ENCODE measurements at places on chromosomes 1 and 21.

DNA sequence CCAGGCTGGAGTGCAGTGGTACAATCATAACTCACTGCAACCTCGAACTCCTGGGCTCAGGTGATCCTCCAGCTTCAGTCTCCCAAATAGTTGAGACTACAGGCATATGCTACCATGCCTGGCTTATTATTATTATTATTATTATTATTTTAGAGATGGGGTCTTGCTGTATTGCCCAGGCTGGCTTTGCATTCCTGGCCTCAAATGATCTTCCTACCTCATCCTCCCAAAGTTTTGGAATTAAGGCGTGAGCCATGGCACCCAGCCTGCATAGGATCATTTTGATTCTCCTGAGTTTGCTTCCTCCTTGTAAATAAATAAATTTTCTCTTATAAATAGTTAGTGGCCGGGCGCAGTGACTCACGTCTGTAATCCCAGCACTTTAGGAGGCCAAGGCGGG lies 6.2 kb downstream of the DDI2 start:
- no peak for DNase-seq

DNA sequence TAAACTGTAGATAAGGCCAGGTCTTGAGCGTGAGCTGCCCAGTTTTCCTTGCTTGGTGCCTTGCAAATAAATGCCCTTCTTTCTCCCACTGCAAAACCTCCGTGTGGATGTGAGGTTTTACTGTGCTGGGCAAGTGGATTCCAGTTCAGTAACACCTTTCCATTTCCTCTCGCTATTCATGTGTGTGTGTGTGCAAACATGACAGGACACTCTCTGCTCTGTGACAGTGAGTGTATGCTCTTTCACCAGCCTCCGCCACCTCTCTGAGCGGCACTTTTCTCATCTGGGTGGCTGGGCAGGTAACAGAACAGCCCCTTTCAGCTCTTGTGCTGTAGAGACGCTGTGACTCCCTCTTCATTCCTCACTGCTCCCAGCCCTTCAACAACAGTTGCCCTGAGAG lies 23.9 kb downstream of the CNIH3 start:
- DNase-seq: no peak

DNA sequence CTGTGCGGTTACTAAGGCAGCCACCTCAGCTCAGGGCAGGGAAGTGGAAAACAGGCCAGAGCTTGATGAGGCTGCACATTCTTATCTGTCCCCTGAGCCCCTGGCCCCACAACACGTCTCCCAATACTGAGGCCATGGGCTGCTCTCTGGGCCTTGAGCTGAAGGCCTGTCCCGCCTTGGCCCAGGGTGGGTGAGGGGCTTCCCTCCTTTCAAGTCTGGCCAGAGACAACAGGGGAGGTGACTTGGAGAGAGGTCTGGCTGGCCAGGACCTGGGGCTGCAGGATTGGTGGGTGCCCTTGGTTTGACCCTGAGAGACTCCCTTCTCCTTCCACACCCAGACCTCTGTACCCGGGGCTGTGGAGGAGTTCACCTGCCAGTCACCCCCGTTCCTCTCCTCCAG lies 563.8 kb downstream of the PTPRU start:
- DNase-seq: no peak

DNA sequence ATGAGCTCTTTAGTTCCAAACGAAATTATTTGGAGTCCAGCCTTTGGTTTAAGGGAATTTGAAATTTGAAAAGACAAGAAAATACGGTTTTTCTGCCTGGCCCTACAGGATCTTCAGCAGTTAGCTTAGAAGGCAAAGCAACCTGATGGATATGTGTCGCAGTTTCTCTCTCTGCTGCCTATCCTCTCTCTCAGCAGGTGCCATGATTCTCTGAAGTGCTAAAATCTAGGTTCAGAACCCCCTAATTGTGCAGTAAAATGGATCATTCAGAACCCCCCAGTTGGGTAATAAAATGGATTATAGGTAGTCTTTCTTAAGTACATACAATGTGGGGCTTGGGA lies 446 bp upstream of the DEPDC1 start:
- DNase-seq: no peak

GRCh38 chr1:179583771-179584320 lies 7.8 kb upstream of the TDRD5 start:
- DNase-seq: no peak

DNA sequence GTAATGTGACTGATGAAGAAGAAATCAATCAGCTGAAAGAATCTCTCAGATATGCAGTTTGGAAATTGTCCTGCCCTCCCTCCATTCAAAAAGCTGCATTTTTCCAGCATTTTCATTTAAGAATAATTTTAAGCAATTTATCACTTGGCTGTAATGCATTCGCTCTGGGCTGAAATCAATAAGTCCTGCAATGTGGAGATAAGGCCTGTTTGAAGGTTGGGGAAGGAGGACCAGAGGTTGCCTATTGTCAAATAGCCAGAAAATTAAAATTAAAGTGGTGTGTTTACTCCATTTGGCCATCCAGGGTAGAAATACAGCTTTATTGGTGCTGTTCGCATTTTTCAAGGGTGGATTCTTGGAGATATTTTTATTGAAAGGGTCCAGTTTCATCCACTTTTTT lies 187.6 kb upstream of the NFIA start:
- no peak for DNase-seq

GRCh38 chr1:203130358-203130985 lies 2.9 kb downstream of the ADORA1 start:
- DNase-seq: no peak

DNA sequence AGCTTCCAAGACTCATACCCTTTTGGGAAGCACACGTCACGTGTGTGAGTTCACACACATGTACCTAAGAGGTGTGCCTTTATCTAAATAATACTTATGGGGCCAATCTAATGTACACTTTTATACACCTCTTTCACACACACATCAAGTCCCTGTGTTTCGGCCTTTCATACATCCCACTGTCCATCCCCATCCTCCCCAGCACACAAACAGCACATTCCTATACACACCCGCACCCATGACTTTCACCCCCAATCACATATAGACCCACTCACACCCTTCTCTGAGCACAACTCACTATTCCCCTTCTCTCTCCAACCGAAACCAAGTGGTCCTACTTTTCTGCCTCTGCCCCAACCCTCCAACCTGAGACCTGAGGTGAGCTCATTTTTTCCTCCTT lies 3.5 kb downstream of the MEX3A start:
- no peak for DNase-seq

GRCh38 chr1:36124404-36125128 lies 456 bp downstream of the COL8A2 start:
- no peak for DNase-seq

- DNase-seq: no peak
Observed at GRCh38 chr1:115557715-115558114, 84.1 kb upstream of the VANGL1 start.

DNA sequence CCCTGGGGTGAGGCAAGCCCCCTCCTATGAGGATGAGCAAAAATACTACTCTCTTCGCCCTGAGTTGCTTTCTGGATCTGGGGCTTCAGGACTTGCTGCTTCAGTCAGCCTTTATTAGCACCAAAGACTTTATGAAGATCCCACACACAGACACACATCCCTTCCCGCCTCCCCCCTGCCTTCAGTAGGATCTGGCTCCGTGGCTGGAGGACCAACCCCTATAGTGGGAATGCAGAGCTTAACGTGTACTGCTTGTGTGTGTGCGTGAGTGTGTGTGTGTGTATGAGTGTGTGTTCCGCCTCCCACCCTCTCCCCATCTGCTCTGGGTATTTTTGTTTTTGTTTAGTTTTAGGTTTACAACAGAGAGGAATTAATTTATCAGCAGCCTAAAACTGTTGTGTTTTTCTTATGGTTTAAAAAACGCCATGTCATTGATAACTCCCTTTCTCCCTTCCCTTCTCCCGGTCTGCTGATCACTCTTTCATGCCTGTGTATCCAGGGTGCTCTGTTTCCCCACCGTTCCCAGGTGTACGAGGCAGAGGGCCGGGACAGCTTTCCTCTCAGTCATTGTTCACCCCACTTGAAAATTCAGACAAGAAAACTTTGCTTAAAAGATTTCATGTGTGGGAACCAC lies 27.5 kb upstream of the ZFP69B start:
- DNase-seq: no peak

GRCh38 chr1:26234644-26235370 lies 807 bp downstream of the CEP85 start:
- DNase-seq: no peak

GRCh38 chr1:37817481-37817880 lies 9.5 kb upstream of the YRDC start:
- no peak for DNase-seq

GRCh38 chr1:67540733-67541125 lies 110.5 kb upstream of the SERBP1 start:
- DNase-seq: no peak

DNA sequence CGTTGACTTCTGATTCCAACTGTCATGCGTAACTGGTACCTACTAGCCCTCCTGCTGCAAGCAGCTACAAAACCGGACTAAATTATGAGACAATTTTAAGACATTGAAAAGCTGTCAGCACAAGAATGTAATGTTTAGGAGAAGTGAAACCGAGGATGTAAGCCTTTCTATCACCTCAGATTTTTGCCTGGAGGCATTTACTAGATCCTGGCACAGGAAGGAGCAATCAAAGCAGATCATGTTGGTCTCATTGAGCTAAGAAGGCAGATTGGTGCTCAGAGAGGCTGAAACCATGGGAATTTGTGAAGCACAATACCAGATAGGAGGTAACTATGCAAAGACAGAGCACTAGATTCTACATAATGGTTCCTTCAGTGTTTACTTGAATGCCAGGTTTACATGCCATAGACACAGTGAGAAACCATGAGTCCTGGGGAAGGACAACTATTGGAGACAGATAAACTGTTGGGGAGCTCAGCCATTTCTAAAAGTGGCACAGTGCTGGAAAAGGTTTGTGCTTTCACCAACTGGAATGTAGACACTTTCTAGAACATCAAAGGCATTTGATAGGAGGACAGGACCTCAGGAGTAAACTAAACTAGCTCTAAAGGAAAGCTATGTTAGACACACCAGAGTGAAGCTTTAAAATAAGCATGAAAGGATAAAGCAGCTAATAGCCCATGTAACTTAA lies 179.4 kb downstream of the LYPLAL1 start:
- no peak for DNase-seq

GRCh38 chr1:94142022-94142421 lies 21.1 kb upstream of the ABCA4 start:
- no peak for DNase-seq

DNA sequence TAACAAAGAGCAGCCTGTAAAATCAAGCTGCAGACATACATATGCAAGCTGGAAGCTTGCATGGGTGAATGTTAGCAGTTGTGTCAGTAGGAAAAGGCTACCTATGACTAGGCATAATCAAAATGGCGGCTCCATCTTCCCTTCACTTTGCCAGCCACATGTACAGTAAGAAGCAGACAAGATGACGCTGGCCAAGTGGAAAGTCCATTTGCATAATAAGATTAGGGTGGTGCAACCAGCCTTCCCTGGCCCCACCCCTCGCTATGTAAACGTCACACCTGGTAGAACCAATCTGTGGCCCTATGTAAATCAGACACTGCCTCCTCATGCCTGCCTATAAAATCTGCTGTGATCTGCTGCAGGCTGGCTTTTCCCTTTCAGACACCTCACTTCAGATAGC lies 171.9 kb upstream of the USP25 start:
- no peak for DNase-seq

GRCh38 chr1:10555635-10556429 lies 81.1 kb downstream of the PEX14 start:
- no peak for DNase-seq

DNA sequence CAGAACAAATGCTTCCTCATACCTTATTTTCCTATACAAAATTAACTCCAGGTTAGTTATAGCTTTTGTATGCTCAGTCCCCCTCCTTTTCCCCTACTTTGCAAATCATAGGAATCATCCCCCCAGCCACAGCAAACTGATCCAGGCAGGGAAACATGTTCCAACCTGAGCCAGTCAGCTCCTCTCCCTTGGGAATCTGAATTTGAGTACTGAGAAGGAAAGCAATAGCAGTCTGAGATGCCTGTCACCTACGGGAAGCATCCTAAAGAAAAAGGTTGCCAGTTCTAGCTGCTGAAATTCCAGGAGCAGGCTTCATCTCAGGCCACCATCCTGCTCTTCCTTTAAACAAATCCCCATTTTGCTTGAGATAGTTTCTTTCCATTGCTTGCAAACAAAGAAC lies 6.9 kb downstream of the ADSS2 start:
- no peak for DNase-seq

GRCh38 chr1:7768583-7768982 lies 2.5 kb upstream of the VAMP3 start:
- DNase-seq: no peak

DNA sequence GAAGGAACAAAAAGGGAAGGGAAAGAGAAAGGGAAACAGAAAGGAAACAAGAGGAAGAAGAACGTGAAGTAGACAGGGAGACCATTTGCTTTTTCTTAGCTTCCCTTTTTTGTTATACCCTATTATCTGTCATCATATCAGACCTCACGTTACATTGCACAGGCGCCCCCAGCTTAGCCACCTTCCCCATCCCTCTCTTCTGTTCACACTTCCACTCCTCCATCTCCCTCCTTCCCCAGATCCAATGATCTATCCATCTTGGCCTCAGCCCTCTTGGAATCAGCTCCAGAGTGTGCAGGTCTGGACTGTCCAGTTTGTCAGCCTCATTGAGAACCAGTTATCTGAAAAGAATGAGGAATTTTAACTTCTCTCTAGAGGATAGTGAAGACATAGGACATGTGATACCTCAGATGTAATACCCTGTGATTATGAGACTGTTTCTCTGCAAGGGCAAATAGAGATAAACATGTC lies 101.1 kb upstream of the ERRFI1 start:
- no peak for DNase-seq

GRCh38 chr1:65527190-65527589 lies 106.7 kb downstream of the LEPR start:
- no peak for DNase-seq

- DNase-seq: no peak
Observed at GRCh38 chr1:86505564-86505902, 36.8 kb downstream of the CLCA1 start.
